ENCODE measurements at places on chromosomes 1 and 21.

- no peak for DNase-seq
These were observed 43.0 kb downstream of the PLXNA2 start for GRCh38 chr1:208201229-208201628.

- DNase-seq, result no peak
These were observed 37.0 kb downstream of the UBE2G2 start for GRCh38 chr21:44764319-44765230.

DNA sequence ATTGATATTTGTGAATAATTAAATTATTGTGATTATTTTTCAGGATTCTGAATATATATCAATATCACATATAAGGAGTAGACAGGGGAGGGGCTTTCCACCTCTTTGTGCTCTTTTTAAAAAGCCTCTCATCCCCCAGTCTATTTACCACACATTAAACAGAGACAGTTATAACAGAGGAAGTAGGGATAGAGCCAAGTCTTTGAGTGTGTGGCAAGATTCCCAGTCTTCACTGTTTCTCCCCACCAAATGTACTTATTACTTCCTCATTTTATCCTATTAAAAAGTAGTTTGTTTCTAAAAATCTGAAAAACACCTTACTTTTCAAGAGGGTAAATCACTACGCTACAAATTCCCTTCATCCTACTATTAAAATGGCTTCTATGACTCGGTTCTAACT, 46.7 kb downstream of the EPS15 start:
- DNase-seq, result no peak

- no peak for DNase-seq
These were observed 68.8 kb downstream of the SMYD2 start for GRCh38 chr1:214349781-214350180.

DNA sequence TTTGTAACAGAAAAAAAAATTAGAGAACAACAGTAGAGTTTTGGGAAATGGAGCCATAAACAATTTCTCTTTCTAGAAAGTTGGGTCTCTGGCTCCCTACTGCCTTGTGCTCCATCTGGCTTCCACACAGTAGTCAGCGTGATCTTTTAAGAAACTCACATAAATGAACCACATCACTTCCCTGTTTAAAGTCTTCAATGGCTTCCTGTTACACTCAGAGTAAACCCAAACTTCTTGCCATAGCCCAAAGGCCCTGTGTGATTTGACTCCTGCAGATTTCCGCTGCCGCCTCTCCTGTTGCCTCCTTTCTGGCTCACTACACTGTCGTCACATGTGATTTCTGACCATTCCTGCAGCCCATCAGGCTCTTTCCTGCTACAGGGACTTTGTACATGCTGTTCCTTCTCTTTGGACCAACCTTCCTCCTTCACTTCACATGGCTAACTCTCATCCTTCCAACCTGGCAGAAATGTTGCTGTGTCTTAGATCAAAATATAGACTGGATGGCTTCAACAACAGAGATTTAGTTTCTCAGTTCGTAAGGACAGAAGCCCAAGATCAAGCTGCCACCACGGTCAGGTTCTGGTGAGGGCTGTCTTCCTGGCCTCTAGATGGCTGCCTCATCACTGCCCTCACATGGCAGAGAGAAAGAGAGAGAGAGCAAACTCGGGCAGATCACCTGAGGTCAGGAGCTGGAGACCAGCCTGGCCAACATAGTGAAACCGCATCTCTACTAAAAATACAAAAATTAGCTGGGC, 34.0 kb downstream of the OPRD1 start:
- DNase-seq, result no peak

- no peak for DNase-seq
These were observed 324.3 kb downstream of the TGFB2 start for GRCh38 chr1:218669431-218669830.

DNA sequence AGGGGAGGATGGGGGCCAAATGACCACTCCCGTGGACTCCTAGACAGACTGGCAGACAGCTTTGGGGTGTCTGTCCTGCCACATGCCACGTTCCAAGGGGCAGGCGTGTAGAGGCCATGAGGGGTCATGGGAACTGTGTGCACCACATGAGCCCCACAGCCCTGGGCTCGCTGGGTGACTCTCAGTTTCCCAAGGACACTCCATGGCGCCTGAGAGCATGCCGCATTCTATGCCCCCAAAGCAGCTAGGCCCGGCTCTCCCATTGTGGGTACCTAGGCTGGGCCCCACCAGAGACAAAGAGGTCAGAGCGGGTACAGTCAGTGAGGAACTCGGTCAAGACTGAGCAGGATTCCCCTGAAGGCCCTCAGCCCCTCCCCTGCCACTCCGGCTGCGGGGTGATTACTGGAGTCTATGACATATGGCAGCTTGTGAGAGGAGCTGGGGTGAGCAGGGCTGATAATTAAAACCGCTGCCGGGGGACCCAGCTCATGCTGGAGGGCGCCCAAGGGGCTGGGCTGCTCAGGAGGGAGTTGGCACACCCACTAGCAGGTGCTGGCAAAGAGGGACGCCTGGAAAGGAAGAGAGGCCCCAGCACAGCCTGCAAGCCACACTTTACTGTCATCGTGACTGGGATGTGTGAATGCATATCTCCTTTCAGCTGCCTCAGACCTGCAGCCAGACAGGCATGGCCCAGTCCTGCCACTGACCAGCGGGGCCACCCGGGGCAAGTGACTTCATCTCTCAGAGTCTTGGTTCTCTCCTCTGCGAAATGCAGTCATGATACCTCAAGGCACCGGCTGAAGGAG, 8.4 kb downstream of the LRP8 start:
- peak; percentile 5 for DNase-seq

DNA sequence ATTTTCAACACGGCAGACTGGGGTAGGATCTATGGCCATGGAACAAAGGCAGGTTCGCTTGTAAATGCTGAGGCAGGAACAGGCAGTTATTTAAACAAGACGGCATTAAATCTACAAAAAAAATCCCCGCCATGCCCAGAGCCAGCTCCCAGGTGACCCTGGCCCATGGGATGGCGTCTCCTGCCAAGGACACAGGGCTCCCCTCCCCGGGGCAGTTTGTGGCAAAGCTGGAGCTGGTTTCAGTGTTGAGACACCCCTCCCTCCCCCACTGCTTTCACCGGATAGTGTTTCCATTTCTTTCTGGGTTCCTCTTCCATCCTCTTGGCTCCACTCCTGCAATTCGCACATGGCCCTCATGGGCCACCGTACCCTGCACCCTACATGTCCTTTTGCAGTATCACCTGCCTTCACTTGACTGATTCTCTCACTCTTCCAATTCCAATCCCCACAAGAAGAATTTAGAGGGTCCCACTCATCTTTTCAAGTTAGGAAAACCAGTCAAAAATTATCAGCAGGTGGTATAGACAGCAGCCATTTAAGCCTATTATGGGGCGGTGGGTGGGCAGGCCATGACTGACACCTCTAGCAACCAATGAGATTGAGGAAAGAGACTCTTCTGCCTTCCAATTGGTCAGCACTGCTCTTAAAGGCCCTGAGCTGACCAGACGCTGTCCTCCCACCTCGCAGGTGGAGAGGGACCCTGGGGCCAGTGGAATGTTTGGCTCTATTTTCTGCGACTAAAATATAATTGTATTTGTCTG, 52.0 kb downstream of the OLIG1 start:
- DNase-seq, result no peak

- peak; percentile 98 for DNase-seq
These were observed 79.4 kb downstream of the S1PR1 start for GRCh38 chr1:101316256-101316655.

DNA sequence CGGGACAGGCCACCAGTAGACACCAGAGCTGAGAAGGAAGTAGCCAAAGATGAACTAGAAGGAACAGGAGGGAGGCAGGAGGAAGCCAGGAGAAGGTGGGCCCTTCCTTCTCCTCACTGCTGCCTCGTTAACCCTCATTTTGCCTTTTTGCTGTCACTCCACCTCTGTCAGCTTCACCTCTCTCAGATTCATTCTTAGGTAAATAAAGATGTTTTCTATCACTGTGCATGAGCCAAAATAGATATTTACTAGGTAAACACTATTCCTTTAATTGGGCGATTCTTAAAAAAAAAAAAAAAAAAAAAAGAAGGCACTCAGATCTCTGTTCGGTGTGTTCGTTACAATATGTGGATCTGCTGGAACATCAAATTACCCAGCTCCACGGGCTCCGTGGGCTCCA, 112.3 kb downstream of the GLUL start:
- no peak for DNase-seq

DNA sequence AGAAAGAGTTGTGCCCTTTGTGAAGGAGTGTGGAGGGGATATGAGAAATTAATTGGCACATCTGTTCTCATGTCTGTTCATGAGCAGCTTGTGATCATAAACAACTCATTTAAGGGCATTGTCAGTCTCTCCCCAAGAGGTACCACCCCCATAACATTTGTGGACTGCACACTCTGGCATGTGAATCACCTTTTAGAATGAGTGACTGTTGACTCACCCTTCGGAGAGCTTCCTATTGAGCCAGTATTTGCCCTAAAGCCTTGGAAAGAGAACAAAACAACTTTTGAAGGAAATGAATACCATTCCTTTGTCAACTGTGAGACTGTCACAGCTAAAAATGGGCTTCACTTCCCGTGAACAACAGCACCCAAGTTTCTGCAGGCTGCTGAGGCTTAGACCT, 27.5 kb upstream of the MYSM1 start:
- DNase-seq, result no peak

DNA sequence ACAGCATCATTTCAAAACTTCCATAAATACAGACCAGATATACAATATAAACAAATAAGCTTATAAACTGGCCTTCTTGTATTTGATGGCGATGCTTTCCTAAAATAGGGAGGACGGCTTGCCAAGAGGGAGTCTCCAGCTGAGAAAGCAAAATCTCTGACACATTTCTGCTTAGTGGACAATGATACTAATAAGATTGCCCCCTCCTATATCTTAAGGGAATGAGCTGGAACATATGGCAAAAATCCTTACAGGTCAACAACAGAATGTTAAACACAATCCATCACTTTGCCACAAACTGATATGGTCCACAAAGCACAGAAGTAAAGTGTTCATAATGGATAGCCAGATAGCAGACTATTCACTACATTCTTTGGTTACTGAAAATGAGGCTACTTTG, 7.1 kb upstream of the GADD45A start:
- no peak for DNase-seq

- DNase-seq, result no peak
These were observed 30.9 kb upstream of the PLXNA2 start for GRCh38 chr1:208275083-208275482.

DNA sequence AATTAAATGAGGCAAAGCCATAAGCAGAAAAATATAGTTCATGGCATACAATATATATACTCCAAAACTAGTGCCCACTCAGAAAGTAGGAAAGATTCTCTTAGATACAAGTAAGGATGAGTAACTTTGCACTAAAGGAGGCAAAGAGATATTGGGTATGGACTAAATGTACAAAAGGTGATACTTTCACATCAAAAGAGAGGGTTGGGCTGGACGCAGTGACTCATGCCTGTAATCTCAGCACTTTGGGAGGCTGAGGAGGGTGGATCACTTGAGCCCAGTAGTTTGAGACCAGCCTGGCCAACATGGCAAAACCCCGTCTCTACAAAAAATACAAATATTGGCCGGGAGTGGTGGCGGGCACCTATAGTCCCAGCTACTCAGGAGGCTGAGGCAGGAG, 6.7 kb downstream of the KYAT3 start:
- no peak for DNase-seq

DNA sequence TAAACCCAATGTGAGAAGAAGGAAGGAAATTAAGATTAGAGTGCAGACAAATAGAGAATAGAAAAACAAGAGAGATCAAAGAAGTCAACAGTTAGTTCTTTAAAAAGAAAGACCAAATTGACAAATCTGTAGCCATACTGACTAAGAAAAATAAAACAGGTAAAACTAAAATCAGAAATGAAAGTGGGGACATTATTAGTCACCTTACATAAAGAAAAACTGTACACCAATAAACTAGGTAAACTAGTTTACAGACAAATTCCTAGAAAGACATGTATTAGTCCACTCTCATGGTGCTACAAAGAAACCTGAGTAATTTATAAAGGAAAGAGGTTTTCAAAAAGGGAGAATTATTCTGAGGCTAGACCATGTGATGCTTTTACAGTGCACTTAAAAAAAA, 22.3 kb downstream of the BLZF1 start:
- DNase-seq, result no peak

DNA sequence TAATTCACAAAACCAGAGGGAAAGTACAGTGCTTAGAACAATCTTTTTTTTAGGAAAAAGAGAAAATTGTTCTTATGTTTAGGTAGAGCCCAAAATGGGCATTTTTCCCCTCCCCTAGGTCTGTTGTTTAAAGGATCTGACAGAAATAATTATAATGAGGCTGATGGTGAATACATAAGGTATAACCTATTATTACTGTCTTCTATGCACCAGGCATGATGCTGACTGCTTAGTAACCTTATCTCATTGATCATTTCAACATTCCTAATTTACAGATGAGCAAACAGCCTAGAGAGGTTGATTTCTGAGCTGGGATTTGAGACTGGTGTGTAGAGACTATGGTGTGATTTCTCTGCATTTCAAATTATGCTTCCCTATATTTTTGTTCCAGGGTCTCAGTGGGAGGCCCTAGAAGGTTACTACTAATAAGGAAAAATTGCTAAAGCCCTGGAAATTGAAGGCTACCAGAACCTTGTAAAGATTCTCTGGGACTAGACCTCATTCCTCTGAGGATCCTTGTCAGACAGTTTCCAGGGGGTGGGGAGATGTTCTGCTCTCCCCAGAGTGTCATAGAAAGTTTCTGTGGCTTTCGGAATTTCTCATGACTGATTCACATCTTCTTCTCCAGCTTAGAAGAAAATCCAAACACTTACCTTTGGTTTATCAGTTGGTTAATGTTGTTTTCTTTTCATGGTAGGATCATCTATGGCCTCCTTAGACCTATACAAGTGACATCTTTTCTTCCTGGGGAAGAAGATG, 44.9 kb downstream of the ROR1 start:
- DNase-seq, result no peak

DNA sequence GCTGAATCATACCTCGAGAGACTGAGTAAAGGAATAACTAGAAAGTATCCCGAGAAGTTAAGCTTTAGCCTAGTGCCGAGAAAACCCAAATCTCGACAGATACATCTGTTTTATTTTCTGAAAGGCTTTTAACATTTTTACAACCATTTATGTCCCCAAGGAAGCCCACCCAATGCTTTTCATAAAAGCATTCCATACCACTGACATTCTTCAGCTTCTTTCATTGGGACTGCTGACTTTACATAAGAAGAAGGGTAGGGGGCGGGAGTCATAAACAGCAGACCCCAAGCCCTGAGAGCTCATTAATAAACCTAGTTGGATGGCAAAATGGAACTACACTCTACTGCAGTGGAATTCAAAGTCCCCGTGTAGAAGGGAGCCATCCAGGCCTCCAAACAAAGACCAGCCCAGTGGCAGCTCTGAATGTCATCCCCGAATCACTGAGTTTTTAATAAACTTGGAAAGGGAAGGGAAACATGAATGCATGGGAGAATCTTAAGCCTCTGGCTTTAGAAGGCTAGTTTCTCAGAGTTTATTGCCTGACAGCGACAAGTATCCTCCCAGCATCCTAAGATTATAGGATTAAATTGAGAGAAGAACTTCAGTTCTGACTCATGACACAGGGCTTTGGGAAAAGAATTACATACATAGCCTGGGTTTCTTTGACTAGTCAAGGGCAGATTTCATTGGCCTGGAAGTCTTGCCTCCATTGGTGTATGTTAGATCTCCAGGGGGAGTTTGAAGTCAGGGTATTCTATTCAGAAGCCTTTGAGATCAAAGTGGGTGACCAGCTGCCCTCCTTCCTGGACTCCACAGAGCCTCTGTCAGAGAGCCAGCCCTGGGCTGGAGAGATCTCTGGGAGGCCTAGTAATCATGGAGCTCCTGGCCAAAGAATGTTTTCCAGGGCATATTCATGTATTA, 3.7 kb downstream of the ATF3 start:
- DNase-seq, result no peak

GRCh38 chr1:118023199-118023598, 93.7 kb downstream of the WDR3 start:
- DNase-seq, result no peak

All from NCI-H1105 treated with DMSO at 0.1 percent for 48 hours (cell line).